ENCODE measurements at places on chromosomes 1 and 21.

- DNase-seq: no peak
These were observed 45.9 kb upstream of the PUM1 start for GRCh38 chr1:31111290-31111951.

GRCh38 chr1:246907472-246907871 is 24.3 kb downstream of the AHCTF1 start:
- no peak for DNase-seq

- DNase-seq: no peak
These were observed 25.7 kb upstream of the KCNC4 start for GRCh38 chr1:110184446-110184845.

DNA sequence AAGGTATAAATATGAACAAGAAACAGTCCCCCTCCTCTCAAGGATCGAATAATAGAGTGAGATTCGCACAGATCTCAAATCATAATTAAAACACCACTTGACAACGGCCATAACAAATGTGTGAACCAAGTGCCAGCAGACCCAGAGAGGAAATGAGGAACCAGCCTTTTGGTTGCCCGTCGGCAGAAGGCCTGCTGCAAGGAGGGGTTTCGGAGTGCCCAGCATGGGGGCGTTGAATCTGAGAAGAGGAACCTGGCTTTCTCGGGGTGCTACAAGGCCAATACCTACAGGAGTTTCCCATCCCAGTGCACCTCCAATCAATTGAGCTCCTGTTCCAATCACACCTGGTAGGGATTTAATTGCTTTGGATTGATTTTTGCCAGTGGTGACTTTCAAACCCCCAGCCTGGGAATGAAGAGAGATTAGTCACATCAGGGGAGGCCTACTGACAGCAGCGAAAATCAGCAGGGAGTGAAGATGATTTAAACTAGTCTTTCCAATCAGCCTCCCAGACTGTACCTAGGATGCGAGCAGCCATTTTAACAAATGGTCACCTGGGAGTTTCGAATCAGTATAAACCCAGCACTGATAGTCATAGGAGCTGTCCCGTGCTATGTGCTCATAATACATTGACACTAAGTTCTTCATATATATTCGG is 263.8 kb downstream of the KAZN start:
- no peak for DNase-seq

DNA sequence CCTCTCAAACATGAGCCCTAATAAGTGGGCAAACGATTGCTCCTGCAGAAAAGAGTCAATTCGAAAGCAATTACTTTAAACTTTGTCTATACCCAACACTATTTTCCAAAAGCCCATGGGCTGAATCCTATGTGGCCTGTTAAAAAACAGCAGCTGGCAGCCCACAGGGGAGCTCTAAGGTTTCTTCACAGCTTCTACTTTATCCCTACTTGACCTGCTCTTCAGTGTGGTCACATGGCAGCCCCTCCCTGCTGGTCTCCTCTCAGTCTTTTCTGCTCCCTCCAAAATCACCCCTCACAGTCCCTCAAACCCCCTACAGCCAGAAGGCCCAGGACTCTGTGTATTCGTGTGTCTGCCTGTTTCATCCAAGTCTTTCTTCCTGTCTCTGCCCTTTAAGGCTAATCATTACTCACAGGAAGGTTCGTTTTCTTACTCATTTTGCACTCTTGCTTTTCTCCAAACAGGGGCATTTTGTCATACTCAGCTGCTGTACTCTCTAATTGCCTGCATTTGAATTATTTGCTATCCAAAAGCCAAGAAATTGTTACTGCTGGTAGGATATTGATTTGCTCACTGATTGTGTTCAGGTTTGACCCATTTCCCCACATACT is 62.4 kb upstream of the FAM3B start:
- DNase-seq: no peak

GRCh38 chr1:172843444-172843843 is 184.5 kb downstream of the FASLG start:
- DNase-seq: no peak

DNA sequence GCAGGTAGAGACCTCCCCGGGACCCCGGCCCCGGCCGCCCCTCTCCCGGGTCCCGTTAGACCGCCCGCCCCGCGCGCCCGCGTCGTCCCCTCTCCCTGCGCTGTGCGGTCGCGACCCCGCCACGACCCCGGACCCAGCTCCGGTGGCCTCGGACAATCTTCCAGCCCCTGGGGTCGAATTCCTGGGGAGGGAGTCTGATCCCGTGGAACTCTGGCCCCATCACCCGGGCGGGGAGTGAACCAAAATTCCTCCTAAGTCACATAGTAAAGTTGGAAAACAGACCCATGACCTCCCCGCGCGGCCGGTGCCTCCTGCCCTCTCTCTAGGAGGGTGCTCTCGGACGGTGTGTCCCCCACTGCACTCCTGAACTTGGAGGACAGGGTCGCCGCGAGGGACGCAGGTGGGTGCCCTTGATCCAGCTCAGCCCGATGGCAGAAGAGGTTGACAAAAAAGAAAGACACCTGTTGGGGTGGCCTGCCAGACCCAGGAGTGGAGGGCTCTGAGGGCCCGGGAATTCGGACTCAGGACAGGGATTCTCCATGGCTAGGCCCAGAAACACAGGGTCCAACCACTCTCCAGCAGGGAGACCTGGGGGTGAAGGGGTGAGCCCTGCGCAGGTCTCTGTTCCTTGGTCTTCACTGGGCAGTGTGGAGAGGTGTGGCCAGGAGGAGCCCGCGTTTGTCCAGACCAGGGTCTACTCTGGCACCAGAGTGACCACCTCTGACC is 451 bp downstream of the ADAMTSL4 start:
- no peak for DNase-seq

DNA sequence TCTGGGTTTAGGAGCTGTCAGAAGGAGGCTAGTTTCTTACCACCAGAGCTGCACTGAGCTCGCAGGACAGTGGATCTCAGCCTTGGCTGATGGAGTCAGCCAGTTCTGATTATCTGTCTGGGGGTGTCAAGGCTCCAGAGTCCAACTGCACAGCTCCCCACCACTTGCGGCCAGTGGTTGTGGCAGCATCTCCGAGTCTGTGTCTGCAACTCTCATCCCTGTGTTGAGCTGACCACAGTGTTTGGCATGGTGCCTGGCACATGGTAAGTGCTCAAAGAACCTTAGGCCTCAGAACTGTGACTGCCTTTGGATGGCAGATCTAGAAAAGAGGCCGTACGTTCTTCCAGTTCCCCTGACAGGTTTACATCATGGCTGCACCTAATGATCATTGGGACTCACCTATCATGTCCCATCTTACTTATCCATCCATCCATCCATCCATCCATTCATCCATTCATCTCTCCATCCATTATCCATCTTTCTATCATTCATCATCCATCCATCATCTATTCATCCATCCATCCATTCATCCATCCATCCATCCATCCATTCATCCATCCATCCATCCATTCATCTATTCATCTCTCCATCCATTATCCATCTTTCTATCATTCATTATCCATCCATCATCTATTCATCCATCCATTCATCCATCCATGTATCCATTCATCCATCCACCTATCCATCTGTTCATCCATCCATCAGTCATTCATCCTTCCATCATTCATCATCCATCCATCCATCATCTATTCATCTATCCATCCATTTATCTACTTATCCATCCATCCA is 114.5 kb downstream of the CRYAA start:
- no peak for DNase-seq

DNA sequence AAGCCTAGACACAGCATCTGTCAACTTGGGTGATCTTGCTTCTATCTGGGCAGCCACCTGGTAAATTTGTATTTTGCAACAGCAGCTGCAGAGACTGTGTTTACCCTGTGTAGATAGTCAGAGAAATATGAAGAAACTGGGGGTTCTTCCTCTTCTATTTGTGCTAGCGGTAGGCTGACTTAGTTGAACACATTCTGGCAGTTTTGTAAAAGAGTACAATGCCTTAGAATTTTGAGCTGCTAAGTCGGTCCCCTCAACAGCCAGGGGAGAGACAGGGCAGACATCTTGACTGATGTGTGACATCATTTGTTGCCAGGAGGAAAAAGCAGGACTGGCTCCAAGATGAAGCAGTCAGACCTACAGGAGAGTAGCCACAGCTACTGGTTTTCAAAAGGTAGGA is 53.7 kb downstream of the KCNJ6 start:
- DNase-seq: no peak

DNA sequence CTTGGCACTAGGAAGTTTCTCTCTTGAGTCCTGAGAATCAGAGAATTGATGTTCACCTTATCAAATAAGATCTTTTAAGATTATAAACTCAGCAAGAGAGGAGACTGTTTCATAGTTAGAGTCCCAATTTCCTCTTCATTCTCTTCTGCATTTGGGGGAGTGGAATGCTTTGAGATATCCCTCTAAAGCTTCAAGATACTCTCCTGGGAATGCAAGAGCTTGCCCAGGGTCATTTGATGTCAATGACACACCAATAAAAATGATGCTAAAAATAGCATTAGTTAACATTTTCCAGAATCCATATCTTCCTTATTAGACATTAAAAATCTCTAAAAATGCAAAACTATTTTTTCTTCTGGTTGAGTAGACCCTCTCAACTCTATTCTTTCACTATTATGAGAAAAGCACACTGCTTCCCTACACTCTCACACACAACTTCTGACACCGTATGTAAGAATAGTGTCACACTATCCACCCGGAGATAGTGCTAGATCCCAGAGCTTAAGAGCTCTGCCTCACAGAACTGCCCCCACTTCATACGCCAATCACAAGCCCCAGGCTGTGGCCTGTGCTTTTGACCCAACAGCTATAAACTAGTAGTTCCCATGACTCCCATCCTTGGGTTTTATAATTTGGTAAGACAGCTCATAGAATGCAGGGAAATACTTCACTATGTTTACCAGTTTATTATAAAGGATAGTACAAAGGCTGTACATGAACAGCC is 399.9 kb upstream of the RUNX1 start:
- no peak for DNase-seq

DNA sequence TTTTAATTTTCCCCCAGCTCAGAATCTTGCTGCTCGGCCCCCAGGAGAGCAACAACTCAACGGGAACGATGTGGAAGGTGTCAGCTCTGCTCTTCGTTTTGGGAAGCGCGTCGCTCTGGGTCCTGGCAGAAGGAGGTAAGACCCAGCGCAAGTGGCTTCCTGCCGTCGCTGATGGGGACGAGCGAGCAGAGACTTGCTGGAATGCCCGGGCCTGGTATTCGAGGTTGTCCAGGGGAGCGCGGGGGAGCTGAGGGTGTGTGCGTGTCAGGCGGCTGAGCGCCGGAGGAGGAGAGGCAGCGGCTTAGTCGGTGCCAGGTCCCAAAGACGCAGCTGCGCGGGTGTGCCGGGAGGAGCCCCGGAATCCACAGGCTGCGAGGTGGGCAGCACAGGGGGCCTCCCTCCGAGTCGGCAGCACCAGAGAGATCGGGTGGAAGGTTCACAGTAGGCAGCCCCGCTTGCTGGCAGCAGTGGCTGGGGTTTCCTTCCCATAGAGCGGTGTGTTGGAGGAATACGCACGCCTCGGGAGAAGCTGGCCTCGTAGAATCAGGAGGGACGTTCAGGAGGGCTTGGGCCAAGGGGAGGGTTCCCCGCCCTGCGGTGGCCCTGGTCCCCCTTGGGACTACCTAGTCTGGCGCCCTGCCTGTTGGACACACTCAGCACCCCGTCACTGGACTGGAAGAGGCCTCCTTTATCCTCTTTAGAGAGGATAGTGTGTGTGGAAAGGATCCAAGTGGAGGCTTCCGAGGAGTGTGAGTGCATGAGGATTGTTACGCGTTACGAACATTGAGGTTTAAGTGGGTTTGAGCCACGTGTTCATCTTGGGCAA is 547 bp downstream of the PDPN start:
- peak; percentile 3 for DNase-seq

DNA sequence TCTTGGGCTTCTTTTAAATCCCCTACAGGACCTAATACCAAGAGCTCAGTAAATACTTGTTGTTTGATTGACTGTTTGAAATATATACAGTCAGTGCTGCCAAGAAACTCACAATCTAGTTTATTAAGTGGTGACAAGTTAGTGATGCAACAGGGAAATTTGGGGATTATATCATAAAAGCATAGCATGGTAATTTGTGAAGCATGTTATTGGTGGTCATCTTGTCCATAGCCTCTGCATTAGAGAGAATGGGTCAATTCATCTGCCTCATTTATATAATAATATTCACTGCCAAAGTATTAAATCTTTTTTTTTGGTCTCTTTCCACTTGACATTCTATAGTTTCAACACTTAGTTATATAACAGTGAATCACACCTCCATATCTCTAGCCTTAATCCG is 138.2 kb upstream of the SPAG17 start:
- no peak for DNase-seq

DNA sequence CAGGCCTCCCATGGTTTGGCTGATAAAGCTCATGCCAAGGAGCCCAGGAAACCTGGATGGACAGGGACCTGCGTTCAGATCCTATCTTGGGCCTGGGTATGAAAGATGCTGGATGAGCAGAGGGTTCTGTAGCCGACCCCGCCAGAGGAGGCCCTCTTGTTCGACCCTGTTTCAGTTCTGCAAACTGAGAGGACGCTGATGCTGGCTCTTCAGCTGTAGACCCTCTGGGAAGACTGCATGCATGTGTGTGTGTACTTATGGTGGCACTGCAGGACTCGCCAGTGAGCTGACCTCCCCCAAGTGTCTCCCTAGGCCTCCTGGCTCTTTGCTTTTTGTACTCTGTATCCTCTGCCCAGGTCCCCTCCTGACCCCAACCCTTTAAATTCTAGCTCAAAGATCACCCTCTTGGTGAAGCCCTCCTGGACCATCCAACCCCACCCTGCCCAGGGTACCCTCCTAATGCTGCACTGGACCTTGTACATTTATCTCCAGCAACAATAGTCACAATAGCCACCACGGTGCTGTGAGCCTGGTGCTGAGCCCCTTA is 1.6 kb downstream of the EPS8L3 start:
- no peak for DNase-seq

DNA sequence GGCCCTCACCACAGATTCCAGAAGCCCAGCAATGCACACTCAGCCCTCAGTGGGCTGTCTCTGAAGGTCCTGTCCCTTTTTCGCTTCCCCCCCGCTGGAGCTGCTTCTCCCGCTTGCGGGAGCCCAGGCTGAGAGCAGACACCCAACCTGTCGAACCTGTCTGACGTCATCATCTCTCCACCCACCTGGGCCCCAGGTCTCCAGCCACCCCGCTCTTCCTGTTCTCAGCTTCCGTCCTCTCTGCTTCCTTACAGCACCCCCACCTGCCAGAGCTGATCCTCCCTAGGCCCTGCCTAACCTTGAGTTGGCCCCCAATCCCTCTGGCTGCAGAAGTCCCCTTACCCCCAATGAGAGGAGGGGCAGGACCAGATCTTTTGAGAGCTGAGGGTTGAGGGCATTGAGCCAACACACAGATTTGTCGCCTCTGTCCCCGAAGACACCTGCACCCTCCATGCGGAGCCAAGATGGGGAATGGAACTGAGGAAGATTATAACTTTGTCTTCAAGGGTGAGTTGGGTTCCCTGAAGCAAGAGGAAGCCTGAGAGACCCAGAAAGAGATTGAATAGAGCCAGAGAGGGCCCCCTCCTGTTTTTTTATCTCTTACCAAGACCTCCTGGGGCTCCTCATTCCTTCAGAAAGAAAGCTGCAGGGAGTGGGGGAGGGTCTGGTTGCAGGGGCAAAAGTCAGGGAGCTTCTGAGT is at the start of gene RAB25:
Gene RAB25, plus strand, starts transcription at position 224 of the 700 bp plus-strand sequence. Its CDS starts 241 bp downstream, at position 465.
- DNase-seq: peak; percentile 5

GRCh38 chr1:179380299-179380698 is 14.5 kb downstream of the AXDND1 start:
- no peak for DNase-seq
